Caudate nucleus (tissue), 63 donors: ENCODE measurements at places on chromosomes 4 and X.

GRCh38 chrX:69318651-69319340 is 153.5 kb upstream of the PJA1 start:
- DNase-seq, result no peak

GRCh38 chrX:154986826-154987575 is 35.5 kb downstream of the F8 start:
- no peak for DNase-seq

DNA sequence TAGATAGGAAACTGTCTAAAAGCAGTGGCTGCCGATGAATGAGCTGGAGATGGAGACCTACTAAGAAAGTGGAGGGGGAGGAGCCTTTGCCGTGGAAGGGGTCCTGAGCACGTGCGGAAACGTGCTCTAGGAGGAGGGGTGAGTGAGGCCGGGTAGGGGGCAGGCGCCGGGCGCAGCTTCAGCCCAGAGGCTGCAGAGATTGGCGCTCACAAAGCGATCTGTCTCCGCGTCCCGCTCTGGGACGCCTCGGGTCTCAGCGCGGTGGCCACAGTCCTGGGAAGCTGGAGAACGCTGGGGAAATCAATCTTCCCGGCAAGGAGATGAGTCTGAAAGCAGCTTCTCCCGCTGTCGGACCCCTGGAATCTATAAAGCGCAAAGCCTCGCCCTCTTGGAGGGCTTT is 444 bp upstream of the ARHGAP6 start:
- DNase-seq, result no peak

GRCh38 chr4:41734371-41734770 is 14.2 kb downstream of the PHOX2B start:
- DNase-seq, result no peak

- DNase-seq, result no peak
Observed at GRCh38 chrX:2136848-2137247, 363.9 kb downstream of the DHRSX start.

- DNase-seq, result no peak
Observed at GRCh38 chr4:76954489-76954888, 4.9 kb downstream of the SEPTIN11 start.

DNA sequence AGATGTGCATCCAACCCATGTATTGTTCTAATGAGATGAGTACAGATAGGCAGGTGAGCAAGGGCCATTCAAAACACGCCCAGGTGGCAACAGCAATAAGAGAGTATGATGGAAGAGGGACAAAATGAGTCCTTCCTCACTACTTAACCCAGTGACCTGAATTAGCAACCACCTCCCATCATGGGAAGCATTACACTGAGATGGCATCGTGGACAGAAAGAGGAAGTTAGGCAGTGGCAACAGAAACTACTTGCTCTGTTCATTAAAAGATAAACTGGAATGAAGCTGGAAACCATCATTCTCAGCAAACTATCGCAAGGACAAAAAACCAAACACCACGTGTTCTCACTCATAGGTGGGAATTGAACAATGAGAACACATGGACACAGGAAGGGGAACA is 17.2 kb downstream of the RXFP1 start:
- DNase-seq, result no peak

- DNase-seq, result no peak
Observed at GRCh38 chr4:173505924-173506518, 24.0 kb downstream of the HAND2 start.

DNA sequence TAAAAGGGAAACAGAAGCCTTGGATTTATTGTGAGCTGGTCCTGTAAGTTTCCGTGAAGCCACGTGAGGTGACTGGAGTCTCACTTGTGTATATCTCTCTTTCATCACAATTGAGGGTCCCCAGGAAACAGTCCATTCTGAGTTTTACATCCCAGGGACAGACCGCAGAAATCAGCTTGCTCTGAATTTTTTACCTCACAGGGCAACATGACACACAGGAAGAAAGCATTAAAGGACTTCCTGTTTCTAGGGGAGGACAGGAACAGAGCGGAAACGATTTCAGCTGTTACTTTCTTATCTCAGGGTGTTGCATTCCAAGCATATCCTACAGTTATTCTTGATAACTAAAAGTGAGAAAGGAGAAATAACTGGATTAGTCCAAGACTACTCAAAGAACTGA is 553.5 kb downstream of the TRAM1L1 start:
- DNase-seq, result no peak

DNA sequence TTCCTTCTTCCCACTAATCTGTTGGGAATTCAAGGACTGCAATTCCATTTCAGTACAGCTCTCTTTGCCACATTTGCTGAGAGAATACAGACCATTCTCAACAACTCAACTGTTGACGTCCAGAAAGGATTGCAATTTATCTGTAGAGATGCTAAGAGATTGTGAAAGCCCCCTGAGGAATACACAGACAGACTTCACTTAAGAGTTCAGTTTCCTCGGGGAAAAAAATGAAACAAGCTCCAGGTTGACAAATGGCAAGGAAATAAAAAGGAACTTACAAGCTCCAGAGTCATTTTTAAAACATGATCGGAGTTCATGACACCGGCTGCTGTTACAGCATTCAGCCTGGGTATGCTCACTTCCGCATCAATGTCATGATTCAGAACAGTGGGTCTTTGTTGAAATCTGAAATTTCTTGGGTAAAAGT is 13.8 kb downstream of the TLR10 start:
- DNase-seq, result no peak

- no peak for DNase-seq
Observed at GRCh38 chrX:20980426-20980825, 393.8 kb upstream of the CNKSR2 start.

DNA sequence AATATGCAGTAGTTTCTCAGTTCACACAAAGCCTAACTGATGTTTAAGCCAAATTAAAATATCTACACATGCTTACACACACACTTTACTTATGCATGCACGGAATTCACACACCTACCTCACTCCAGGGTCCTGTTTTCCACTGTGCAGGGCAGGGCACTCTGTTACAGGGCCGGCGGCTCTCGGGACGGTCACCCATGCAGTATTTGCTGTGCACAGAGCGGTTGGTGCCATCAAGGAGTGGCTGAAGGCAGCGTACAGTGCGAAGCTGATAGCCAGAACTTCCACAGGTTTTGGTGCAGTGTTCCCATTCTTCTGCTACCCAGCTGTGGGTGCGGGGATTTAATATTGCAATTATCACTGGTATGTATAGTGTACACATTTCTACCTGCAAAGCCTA is 258.9 kb downstream of the NPFFR2 start:
- DNase-seq, result no peak

GRCh38 chr4:186932631-186933187 is 209.1 kb upstream of the FAT1 start:
- DNase-seq, result no peak

GRCh38 chrX:19776753-19777152 is 110.6 kb downstream of the SH3KBP1 start:
- DNase-seq, result no peak

DNA sequence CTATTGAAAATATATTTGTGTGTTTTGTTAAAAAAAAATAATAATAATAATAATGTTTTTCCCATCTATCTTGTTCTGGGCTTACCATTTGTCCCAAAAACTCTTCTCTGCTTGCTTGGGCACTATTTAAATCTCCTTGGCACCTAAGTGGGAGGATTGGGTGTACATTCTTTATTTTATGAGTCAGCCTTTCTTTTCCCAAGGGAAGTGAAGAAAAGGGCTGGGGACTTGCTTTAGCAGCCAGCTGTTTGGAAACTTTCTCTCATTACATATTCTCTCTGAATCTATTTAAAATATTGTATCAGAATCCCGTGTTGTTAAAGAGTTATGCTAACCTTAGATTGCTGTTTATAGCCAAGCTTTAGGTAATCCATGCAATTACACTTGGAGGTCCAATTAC is 2332.4 kb downstream of the ARAP2 start:
- DNase-seq, result no peak

GRCh38 chr4:137576446-137576845 is 44.2 kb upstream of the PCDH18 start:
- no peak for DNase-seq

DNA sequence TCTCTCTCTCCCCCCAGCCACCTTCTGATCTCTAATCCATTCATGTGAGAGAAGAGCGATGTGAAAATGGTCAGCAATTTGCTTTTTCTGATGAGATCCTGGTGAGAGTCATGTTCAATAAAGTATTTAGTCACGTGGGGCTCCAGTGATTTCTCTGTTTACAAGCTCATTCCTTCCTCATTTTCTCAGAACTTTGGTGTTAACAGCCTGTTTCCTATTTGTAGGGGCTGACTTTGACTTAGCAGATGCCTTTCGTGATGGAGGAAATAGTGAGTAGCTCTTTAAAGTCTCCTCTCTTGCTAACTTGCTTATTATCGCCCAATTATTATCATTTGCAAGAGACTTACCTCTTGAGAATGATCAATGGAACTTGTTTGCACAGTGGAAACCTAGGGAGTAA is 72.6 kb upstream of the CD99 start:
- DNase-seq, result no peak

GRCh38 chrX:150848914-150849365 is 49.5 kb downstream of the CD99L2 start:
- no peak for DNase-seq

GRCh38 chr4:154503598-154503997 is 12.0 kb upstream of the DCHS2 start:
- DNase-seq, result no peak

DNA sequence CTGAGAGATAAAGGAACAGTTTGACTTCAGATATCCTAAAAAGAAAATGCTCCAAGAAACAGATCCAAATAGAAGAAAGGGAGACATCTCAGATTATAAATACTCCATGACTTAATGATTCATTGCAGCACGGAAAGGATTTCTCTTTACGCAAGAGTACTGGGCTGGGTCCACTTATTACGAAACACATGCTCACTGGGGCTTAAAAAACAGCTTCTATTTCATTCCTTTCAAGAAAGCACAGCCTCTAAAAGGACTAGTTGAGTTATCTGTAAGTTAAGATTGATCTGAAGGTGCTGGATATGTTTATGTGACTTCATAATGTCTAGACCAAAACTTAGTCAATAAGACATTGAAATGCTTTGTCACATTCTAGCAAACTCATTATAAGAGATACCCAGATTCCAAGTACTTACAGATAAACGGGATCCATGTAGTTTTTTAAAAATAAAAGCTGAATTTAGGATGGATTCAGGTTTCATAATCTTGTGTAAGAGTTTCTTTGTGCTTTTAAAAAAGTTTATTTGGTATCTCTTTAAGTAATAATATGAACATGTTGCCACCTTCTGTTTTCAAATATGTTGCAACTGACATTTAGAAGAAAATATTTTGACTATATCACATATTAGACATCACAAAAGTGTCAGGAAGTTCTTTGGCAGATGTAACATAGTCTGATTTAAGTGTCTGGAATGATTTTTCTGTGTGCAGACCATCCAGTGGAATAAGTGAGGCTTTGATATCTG is 109.5 kb upstream of the MYOZ2 start:
- DNase-seq, result no peak
